Astrocyte (in vitro differentiated cells and primary cell): ENCODE measurements at places on chromosomes 2 and 18. TPM values are rescaled to one million over a fixed set of nuclear protein-coding genes. Genes with fewer than 3 reads are reported as not detected.
A peak's percentile ranks its signal among the peaks of the same experiment; 100 is the strongest.

FANCL gene
- total RNA-seq = 10.7 and 13.8 TPM in 2 replicates

C2orf80 gene
- not detected in 2 replicates for total RNA-seq

METAP1D gene
- total RNA-seq = 6.5 and 7.9 TPM in 2 replicates

PTPN4 gene
- total RNA-seq = 37.9 and 38.2 TPM in 2 replicates

DNA sequence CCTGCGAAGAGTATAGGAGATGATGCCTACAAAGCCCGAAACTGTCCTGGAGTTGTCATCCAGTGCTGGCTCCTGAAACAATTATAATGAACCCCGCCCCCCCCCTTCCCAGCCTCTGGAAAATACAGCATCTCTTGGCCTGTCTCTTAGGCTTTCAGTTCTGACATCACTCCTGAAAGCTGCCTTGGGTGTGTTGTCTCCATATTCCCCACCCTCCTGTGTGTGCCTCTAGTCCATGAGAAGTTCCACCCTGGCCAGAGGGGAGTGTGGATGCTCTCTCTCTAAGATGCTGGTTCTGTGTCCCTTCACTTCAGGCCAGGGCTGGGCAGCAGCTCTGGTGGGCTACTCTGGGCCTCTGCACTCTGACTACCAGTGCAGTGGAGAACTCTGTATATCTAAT, 58.9 kb upstream of the TGFA start:
- DNase-seq = no peak

DNA sequence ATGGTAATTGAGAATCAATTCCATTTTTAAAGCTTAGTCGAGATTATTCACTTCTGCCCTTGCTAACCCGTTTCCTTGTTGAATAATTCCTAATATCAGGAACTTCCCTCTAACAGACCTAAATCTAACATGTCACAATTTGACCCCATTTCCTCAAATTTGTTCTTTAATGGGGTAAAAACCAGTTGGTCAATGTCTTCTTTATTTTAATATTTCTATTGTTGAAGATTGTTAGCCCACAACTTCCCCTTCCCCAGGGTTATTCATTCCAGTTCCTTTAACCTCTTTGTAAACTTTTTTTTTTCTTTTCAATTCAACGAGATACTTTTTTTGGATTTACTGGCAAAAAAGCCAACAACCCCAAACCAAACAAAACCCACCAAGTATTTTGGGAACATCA, 7.3 kb downstream of the TNFRSF11A start:
- DNase-seq = no peak

GRCh38 chr2:127121776-127122176, 14.8 kb upstream of the BIN1 start:
- DNase-seq = no peak

GRCh38 chr18:7329016-7329415, 98.1 kb downstream of the LRRC30 start:
- no peak for DNase-seq

DNA sequence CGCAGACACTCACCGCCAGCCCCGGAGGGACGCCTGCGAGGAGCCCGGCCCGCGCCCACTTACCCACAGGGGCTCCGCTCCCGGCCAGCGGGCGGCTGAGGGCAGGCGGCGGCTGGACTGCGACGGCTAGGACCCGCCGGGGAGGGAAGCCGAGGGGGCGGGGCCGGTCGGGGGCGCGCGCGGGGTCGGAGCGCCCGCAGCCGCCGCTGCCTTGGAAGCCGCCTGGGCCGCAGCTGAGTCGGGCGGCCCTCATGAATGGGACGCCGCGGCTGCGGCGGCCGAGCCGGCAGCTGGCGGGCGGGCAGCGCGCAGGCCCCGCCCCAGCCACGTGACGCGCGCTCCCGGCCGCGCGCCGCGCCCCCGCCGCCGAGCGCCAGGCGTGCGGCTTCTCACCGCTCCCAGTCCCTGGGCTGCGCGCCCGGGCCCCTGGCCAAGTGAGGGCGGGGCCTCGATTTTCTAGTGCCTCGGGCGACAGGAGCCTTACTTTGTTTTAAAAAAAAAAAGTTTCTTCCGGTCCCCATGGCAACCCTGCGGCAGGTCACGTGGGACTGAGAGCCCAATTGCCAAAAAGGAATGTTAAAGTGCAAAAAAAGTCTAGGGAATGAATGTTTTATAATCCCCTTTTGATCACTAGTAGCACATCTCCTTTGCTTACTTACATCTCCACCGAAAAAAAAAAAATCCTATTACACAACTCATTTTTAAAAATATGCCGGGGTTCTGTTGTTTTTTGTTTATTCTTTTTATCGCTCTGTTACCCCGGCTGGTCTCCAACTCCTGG, at the start of gene LPIN2:
LPIN2 (minus strand) TSS at position 121 of the 781 bp plus-strand sequence. CDS start 52,304 bp downstream, outside the sequence.
- DNase-seq = peak; percentile 88

GRCh38 chr2:240156435-240157146, 16.1 kb upstream of the OTOS start:
- no peak for DNase-seq

GRCh38 chr18:59357928-59358327, 1.1 kb downstream of the LMAN1 start:
- peak; percentile 89 for DNase-seq

DNA sequence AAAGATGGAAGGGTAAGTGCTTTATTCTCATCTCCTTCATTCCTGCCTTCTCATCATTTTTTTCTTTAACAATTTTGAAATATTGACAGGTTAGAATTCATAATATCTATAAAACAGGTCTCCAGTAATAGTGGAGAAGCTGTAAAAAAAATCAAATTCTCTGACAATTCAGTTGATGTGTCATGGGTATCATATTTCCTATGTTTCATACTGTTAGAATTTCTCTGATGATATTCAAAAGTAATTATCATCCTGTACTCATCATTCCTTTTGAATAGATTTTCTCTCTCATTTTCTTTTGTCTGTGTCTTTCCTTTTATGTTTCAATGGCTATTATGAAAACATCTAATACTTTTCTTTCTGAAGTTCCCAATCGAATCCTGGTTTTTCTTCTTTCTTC, 97.7 kb downstream of the CPS1 start:
- DNase-seq = no peak

DNA sequence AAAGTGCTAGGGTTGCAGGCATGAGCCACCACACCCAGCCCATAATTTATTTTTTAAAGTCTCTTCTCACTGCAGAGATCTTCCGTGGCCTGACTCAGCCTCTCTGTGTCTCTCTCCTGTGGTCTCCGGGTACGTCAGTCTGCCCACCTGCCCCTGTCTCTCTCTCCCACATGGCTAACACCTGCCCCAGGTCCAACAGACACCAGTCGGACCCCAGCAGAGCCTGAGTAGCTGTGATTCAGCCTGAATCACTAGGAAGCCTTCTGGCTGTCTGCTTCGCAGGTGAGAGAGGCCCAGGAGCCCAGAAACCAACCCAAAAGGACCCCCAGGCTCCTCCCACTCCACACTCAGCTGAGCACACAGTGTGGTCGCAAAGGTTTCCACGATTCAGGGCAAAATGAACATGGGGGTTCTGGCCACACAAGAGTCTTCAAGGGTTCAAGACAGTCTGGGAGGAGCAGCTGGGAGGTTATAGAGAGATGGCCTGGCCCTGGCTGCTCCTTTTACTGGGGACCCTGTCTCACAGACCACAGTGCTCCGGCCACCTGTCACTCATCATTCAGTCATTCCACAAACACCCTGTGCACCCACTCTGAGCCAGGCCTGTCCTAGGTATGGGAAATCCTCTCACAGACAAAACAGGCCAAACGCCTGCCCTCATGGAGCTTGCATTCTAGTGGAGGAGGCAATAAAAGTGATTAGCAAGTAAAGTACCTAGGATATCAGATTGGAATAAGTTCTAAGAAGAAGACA, 8.6 kb downstream of the RUFY4 start:
- no peak for DNase-seq

DNA sequence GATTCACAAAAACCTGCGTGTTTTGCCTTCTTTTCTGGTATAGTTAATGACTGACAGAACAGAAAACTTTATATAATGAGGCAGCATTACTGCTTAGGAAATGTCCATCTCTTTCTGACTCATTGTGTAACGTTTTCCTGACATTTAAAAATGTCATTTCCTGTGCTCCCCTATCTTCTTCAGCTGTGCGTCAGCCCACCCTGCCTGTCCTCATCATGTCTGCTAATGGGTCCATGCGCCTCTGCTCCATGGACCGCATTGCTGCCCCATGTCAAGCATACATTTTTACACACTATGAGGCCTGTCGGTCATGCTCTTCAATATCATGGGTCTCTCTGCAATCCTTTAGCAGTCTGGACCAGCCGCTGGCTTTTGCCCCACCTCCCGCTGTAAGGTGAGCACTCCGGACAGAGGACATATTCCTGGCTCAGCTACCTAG, 234.3 kb downstream of the CDCA7 start:
- peak; percentile 27 for DNase-seq

DNA sequence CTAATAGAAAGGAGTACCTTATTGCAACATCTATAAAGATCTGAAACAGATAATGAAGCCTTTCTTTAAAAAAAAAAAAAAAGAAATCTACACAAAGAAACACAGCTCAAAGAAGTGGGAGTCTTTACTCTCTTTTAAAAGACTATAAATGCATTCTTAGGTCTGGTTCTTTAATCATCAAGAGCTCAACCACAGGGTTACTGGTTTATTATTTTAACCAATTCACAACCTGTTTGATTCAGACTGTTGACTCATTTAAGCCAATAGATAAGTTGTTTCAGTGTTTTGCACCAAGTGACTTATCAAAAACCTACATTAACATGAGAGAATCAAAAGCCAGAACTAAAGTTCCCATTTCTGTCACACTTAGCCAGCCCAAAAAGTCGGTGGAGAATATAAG, 93.1 kb downstream of the TCF4 start:
- peak; percentile 89 for DNase-seq

DNA sequence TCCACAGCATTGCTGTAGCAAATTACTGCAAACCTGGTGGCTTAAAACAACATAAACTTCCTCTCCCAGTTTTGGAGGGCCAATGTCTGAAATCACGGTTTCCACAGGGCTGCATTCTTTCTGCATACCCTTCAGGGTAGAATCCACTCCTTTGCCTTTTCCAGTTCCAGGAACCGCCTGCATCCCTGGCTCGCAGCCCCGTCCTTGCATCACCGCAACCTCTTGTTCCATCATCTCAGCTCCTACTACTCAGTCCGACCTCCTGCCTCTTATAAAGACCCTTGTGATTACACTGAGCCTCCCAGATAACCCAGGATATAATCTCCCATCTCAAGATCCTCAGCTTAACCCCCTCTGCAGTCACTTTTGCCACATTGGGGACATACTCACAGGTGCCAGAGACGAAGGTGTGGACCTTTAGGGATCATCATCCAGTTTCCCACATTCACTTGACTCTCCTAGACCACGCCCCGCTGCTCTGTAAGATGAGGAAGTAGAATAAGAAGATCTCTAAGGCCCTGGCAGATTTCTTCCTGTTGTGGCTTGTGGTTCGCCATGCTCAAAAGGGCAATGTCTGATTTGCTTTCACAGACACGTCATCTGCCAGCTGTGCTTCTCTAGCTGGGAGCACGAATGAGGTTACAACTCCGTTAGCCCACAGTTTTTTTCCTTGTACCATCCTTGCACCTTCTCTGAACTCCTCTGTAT, 103.6 kb upstream of the AGAP1 start:
- DNase-seq = peak; percentile 72

DNA sequence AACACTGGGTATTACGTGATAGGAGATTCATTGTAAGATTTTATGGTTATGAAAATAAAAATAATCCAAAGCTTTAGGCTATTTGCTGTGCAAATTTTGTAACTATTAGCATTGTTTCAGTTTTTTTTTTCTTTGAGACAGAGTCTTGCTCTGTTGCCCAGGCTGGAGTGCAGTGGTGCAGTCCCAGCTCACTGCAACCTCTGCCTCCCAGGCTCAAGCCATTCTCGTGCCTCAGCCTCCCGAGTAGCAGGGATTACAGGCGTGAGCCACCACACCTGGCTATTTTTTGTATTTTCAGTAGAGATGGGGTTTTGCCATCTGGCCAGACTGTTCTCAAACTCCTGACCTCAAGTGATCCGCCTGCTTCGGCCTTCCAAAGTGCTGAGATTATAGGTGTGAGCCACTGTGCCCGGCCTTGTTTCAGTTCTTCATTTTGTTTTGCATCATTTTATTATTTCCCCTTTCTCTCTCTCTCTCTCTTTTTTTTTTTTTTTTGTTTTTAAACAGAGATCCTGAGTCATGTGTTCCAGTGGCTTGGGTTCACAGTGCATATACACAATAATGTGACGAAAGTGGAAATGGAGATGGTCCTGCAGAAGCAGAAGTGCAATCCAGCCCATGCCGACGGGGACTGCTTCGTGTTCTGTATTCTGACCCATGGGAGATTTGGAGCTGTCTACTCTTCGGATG, 25.8 kb downstream of the CASP10 start:
- no peak for DNase-seq

- no peak for DNase-seq
These were observed 120.6 kb upstream of the ZBTB14 start for GRCh38 chr18:5416112-5416511.

DNA sequence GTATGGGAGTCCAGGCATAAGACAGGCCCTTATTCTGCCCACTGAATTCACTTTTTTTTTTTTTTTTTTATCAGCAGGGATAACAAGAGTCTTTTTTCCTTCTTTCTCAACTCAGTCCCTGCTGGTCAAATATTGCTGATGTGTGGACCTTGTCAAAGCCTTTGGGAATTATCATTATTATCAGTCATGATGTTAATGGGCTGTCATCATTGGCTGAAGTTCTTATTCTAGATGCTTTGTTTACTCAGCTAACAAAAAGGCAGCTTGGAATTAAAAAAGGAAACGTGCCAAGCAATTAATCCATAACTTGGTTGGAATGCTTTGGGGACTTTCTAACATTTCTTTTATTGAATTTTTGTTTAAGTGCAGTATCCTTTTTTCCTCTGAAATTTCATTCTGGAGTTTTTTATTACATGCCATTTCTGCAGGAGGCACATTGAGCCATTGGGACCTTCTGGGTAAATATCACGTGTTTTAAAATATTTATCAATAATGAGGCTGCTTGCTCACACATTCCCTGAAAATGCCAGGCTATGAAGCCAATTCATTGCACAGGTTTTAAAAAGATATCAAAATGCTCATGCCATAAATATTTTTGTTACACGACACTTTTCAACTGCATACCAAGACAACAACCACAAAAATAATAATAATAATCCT, 246.3 kb downstream of the TXNL1 start:
- no peak for DNase-seq

GRCh38 chr2:175729049-175729706, 272.9 kb downstream of the LNPK start:
- no peak for DNase-seq
